Renal cortex interstitium (tissue), 15 donors: ENCODE measurements at places on chromosomes 12 and 14. TPM values are rescaled to one million over a fixed set of nuclear protein-coding genes. Genes with fewer than 3 reads are reported as not detected.

Gene RIPK3
- polyA plus RNA-seq, result 4.5 TPM

Gene COCH
- polyA plus RNA-seq, result 3.4 TPM

Gene PZP
- polyA plus RNA-seq, result 0.47 TPM

- no peak for DNase-seq
Measured at GRCh38 chr12:31390991-31391390, 65.0 kb upstream of the SINHCAF start.

- no peak for DNase-seq
Measured at GRCh38 chr12:115303723-115304309, 619.8 kb upstream of the TBX3 start.

DNA sequence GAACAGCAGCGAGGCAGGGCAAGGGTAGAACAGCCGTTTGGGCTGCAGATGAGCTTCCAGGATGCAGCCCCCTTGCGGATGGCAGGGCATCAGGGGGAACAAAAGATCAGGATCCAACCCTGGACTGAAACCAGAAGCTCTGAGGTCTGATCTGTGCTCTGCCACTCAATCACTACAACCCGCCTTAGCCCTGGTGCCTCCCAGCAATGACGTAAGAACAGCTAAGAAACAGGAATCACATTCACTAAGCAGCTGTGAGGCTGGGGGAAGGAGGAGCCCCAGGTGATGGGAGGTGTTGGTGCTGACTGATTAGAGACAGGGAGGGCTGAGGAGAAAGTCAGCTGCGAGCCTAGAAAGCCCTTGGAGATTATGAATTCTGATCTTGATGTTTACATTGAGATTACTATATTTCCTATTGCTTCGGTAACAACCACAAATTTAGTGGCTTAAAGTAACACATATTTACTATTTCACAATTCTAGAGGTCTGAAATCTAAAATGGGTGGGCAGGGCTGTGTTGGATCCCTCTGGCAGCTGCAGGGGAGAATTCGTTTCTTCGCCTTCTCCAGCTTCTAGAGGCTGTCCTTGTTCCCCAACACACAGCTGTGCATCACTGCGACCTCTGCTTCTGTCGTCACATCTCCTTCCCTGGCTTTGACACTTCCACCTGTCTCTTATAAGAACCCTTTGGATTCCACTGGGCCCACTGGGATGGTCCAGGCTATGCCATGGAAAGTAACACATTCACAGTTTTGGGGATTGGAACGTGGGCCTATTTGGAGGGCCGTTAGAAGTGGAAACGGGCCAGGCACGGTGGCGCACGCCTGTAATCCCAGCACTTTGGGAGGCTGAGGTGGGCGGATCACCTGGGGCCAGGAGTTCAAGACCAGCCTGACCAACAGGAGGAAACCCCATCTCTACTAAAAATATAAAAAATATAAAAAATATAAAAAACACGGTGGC, 6.1 kb upstream of the CD9 start:
- DNase-seq, result no peak
